Epithelial cell of esophagus (primary cell): ENCODE measurements at places on chromosomes 13 and 19.
A peak's percentile ranks its signal among the peaks of the same experiment; 100 is the strongest.

DNA sequence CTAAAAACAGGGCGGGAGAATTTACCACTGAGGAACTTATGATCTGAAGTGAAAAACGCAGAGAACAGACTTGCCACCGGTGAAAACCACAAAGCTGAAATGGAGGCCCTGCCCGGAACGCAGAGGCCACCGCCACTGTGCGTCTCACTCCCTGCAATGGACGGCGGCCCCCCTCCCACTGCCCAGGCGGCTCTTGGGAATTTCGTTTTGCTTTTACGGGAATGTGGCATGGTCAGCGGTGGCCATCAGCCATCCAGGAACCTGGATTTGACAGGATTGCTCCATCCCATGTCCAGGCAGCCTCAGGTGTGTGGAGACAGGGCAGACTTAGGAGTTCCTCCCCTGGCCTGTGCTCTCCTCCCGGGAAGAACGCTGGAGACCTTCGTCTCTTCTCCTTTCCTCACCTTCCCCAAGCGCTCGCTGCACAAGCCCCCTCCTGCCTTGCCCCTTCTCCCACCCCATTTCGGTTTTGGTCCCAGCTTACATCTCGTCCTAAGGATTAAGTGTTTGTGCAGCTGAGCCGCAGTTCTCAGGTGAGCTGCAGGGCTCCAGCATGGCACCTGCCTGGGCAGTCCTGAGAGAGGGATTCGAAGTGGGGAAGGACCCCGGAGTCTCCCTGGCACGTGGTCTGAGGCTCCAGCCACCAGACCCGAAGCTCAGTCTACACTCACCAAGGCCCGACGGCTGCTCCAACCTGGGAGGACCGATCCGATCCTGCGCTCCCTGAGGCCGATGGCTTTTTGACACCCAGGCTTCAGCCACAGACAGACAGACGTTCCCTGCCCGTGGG lies 49.9 kb downstream of the MCF2L start:
- DNase-seq: no peak

DNA sequence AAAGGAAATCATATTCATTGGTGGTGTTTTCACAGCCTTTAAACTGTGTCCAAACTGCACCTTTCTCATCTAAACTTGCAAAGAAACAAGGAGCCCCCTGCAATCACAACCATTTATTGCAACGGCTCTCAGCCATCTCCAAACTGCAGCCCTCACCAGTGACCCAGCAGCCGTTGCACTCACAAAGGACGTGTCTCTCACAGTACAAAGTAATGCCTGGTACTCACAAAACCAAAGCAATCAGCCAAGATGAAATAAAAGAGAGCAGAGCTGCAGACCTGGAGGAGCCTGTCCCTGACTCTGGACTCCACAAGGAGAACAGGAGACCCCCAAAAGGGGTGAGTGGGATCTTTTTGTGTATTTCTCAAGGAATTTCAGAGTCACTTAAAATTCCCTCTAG lies 20.2 kb upstream of the CEACAM21 start:
- no peak for DNase-seq

GRCh38 chr19:13356185-13356584 lies 150.1 kb downstream of the CACNA1A start:
- DNase-seq: no peak

GRCh38 chr13:92743992-92744391 lies 482.6 kb upstream of the GPC6 start:
- DNase-seq: no peak

GRCh38 chr13:99316657-99317256 lies 9.6 kb upstream of the GPR183 start:
- DNase-seq: no peak

DNA sequence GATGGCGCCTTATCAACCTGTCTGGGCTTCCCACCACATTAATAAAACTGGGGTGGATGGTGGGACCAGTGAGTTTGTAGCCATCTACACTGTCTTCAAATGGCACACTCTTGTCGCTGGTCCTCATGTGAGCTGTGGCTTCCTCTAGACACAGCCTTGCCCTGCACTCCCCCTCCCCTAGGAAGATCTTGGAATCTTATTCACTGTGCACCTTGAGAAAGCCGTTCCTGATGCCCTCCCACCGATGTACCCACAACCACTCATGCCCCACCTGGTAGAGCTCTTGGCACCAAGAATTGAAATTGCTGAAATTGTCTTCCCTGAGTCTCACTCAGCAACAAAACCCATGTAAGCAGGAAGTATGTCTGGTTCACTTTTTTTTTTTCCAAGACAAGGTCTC lies 146.0 kb downstream of the PTPRS start:
- no peak for DNase-seq

- DNase-seq: no peak
Observed at GRCh38 chr19:42424345-42424707, 2.9 kb downstream of the LIPE start.

DNA sequence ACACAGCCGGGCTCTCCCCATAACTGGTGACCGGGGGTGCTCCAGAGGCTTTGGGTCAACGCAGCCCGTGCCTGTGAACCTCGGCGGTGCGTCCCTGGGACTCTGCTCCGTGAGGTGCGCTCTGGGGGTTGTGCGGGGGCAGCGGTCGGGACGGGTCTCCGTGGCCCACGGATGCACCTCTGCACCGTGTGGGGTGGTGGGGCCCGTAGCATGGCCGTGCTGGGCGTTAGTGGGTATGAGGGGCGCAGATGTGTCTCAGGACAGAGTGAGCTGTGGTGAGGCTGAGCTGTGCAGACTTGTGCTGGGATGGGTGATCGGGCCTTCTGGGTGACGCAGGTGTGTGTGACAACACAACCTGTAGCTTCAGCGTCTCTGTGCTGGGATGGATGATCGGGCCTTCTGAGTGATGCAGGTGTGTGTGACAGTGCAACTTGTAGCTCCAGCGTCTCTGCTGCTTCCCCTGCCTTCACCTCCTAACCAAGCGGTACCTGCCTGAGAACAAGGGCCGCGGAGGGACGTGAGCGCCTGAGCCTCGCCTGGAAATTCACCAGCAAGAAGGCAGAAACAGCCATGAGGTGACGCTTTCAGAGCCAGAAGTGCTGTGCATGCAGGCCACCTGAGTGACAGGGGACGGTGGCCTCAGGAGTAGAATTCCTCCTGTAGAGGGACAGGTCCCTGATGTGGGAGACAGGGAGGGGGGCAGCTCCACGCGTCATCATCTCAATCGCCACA lies 599 bp downstream of the ZNF331 start:
- no peak for DNase-seq

DNA sequence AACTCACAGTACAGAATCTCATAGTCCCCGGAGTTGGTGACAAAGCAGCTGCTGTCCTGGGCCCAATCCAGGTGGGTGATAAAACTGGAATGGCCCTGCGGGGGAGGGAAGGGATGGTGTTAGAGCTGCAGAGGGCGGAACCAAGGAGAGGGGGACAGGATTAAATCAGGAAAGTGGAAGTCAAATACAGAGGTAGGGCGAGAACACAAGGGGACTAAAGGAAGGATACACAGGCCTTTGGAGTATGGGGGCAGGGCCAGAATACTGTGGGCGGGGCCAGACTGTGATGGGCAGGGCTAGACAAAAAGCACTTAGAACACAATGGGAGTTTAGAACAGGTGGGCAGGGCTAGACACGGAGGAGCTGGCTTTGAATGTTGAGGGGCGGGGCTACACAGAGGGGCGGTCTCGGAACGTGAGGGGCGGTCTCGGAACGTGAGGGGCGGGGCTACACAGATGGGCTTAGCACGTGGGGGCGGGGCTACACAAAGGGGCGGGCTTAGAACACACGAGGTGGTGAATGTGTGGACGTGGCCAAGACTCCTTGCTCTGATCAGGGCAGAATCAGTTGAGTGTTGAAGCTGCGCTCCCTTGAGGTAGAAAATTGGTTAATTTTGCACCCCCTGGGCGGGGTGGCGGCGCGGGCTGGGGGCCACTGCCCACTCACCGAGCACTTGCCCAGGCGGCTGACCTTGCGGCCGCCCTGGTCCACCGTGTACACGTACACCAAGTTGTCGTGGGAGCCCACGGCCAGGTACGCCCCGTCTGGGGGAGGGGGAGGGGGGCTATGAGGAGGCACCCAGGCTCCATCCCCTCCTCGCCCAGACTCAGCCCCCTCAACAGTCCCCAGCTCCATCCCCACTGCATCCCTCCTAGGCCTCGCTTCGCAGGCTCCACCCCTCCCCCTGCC lies 14.0 kb upstream of the GPR4 start:
- peak; percentile 97 for DNase-seq

GRCh38 chr13:39971526-39971925 lies 316.1 kb downstream of the COG6 start:
- no peak for DNase-seq

GRCh38 chr19:39246951-39247669 lies 1.5 kb downstream of the IFNL4 start:
- peak; percentile 20 for DNase-seq

GRCh38 chr19:3684054-3684816 lies 16.0 kb downstream of the PIP5K1C start:
- no peak for DNase-seq

DNA sequence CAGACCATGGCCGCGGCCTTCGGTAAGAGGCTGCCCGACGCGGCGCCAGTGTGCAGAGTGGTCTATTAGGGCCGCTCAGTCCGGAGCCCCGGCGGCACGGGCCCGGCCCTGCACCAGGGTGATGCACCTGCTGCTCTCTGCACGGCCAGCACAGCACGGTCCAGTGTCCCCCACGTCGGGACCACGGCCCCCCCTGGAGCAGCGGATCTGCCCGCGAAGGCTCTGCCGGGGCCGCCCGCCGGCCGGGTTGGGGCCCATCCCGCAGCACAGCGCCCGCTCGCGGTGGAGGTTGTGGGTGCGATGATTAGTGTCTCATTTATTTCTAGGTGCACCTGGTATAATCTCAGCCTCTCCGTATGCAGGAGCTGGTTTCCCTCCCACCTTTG lies 7.9 kb downstream of the PTBP1 start:
- DNase-seq: no peak

- DNase-seq: no peak
Observed at GRCh38 chr19:3658004-3658869, 31.6 kb upstream of the CACTIN start.

DNA sequence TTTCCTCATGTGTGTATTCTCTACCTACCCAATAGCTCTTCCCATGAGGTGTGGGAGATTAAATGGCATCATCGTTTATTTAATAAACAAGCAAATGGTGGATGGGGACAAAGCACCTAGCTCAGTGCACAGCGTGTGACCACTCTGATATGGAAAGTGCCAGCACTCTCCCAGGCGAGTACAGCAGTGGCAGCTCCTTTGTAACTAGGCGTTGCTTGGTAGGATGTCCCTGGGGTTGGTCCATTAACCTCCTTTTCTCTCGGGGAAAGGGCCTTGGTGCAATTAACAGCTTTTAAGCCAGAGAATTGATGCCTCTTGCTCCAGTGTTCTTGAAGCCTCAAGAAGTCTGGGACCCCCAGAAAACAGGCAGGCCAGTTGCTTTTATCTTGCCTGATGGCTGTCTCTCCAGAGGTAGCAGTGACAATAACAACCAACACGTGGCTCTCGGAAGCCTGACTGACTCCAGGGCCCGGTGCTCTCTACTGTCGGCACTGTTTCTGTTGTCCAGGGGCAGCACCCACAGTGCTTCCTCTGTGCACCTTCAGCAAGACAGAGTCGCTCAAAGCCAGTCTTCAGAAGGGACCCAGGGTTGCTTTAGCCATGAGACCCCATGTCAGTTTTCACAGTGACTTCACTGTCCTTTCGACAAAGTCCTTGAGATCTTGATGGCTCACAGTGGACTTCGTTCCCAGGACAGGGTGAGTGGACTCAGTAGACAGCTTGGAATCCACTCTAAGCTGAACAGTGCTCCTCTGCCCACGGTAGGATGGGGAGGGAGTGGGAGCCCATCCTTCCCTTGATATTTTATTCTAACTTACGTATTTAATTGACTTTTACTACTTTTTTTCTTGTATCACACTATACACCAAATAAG lies 33.9 kb upstream of the NPAS1 start:
- no peak for DNase-seq

DNA sequence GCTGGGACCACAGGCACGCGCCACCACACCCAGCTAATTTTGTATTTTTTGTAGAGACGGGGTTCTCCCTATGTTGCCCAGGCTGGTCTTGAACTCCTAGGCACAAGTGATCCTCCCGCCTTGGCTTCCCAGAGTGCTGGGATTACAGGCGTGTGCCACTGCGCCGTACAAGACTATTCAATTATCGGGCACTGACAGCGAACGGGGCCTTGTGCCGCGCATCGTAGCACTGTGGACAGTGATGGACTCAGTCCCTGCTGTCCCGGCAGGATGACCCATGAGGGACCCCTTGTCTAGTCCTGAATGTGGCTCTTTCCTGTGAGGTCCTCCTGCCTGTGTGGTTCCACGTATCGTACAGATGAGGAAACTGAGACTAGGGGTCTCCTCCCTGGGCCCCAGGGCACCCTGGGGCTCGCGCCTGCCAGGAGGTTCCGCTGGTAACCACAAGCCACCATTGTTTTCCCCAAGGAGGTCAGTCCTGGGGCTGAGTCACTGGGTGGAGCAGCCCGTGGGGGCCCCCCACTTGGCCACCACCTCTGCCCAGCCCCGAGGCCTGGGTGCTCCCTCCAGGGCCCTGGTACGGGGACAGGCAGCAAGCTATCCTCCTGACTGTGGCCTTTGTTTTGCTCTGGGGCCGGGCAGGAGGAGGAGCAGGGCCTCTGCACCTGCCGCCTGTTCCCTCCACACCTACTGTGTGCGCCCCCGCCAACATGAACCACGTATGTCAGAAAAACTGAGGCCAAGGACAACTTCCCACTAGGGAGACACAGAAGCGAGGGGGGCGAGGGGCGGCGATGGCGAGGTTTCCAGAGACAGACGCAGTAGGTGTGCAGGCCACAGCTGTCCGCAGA lies 2.9 kb upstream of the TCF3 start:
- DNase-seq: no peak

DNA sequence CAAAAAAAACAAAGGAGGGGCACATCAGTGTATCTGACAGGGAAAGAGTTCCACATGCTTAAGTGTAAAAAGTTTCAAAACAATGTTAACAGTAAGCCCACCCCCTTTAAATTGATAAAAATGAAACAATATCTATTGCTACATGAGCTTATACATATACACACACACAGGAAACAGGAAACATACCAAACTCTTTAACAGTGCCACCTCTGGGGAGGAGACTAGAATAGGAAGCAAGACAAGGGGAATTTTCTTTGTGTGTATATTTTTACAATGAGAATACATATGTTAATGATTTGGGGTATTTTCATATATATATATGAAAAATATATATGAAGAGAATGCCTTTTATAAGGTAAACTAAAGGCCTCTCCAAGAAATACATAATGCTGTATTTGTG lies 44.7 kb downstream of the TPT1 start:
- no peak for DNase-seq
